Renal pelvis (tissue), 12 donors: ENCODE measurements at places on chromosomes 1 and 21.

DNA sequence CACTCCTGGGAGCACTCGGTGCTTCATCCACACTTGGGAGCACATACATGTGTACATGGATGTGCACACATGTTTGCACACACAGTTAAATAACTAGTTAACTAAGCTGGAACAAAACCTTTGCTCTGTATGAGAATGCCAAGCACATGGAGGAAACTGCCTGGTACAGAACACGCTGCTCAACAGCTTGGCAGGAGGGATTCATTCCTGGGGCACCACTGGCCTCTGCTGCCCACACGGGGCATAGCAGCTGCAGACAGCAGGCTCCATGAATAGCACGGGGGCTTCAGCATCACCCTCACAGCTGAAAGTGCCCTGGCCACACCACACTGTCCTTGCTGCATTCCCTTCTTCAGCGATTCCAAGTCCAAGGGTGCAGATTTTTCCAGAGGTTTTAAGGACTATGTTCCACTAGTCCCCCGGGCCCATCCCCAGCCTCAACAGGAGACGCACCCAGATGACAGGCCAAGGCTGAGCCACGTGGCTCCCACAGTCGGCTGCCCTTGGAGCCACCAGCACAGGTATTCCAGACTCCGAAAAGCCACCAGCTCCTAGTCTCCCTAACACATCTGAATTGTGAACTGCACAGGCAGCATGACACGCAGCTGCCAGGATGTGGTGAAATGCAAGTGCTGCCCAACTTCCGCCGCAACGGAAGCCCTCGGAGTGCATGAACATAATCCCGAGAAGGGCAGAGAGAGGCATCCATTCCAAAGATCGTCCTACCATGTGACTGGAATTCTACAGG is 16.9 kb downstream of the NPHP4 start:
- DNase-seq, result no peak

DNA sequence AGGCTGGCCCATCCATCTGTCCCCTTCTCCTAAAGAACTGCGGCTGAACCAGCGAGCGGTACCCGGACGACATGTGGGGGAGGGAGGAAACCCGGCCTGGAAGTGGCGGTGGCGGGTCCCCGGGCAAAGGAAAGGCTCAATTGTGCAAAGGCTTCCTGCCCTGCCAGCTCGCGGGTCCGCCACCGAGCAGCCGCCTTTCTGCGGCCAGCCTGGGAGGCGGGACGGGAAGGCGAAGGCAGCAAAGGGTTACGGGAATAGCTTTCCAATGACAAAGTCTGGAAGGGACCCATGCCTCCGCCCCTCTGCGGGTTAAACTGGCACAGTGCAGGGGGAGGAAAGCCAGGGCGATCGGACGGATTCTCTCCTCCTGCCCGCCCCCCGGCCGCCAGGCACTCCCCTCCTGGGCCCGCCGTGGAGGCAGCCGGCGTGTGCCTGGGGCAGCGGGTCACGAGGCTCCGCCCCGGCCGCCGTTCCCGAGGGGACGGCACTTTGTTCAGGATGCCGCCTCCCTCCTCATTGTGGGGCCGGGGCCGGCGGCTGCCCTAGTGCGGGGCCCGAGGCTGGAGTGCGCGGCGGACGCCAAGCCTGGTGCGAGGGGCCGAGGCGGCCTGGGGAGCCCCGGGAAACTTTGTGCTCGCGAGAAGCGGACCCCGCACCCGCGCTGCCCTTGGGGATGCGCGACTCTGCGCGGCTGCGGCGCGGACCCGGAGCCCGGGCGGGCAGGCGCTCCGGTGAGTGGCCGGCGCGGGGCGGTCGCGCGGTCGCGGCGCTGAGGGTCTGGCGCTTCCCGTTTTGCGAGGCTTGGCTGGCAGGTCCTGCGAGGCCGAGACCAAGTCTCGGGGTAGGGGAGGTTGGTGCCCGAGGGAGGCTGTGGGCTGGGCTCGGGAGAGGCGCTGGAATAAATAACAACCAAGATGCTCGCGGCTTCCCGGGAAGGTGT is at the start of gene NAV1:
Gene NAV1, plus strand, starts transcription at position 516 of the 940 bp plus-strand sequence. CDS start 83,758 bp downstream, outside the sequence.
- peak; percentile 73 for DNase-seq

DNA sequence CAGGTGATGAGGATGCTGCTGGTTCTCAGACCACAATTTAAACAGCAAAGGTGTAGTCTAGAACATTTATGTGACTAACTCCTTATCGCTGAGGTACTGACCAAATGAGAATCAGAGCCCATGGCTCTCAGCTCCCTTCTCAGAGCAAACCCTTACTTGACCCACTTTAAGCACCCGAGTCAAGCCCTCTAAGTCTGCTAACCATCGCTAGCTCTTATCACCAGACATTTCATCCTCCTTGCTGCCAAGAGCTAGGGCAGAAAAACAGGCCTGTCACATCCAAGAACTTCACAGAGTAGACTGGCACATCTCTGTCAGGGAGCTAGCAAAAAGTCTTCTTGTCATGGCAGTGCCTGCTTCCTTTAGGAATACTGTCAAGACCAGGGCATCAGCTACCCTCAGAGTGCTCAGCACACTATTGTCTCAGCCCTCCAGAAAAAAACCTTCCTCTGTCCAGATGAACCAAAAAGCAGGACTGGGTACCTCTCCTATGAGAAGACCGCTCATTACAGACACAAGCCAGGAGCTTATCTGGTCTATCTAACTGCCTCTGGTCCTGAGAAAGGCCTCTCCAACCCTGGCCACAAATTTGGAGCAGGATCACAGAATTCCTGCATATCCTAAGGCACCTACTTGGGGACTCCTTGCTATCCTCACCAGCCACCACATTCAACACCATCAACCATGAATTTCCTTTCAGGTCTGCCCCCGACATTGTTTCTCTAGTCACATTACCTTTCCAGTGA is 26.2 kb downstream of the ERI3 start:
- DNase-seq, result no peak

- no peak for DNase-seq
Observed at GRCh38 chr1:87897481-87897880, 568.8 kb downstream of the LMO4 start.

DNA sequence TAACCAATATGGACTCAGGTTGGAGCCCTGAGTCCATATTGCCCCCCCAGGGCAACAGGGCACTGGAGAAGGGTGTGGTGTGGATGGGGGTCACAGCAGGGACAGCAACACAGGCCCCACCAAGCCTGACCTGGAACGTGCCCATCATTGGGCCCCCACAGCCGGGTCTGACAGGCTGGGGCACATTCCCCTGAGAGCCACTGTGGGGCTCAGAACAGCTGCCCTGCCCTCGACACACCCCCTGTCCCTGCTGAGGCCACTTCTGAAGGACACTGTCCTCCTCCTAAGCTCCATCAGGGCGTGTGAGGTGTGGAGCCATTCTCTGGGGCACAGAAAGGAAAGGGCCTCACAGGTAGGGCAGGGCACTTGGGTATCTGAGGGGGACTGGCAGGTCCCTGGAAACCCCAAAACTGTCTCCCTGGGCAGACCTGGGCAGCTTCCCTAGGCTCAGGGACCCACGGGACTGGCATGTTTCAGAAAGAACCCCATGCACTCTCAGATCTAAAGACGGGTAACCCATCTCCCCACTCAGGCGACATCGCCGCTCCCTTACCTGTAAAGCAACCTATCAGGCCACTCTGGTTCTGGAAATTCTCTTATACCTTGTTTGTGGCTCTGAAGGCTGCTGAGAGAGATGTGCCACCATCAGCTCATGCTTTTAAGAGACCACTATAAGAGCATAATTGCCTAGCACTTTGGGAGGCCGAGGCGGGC is 95.5 kb downstream of the DMRTB1 start:
- no peak for DNase-seq
